Right atrium auricular region (tissue), 2 donors: ENCODE measurements at places on chromosomes 1 and 21.

DNA sequence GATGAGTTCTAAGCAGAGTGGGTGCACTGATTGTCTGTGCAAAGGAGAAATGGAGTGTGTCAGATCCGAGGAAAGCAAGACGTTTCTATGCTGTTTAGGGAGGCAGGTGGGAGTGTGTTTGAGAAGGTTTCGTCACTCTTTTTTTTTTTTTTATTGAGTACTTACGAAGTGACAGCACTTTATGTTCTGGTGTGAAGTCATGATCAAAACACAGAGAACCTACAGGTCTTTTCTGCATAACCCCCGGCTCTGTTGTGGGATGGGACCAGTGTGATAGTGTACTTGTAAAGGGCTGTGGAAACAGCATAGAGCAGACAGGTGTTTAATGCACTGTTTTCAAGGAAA lies 26.7 kb downstream of the MIA3 start:
- DNase-seq, result no peak

DNA sequence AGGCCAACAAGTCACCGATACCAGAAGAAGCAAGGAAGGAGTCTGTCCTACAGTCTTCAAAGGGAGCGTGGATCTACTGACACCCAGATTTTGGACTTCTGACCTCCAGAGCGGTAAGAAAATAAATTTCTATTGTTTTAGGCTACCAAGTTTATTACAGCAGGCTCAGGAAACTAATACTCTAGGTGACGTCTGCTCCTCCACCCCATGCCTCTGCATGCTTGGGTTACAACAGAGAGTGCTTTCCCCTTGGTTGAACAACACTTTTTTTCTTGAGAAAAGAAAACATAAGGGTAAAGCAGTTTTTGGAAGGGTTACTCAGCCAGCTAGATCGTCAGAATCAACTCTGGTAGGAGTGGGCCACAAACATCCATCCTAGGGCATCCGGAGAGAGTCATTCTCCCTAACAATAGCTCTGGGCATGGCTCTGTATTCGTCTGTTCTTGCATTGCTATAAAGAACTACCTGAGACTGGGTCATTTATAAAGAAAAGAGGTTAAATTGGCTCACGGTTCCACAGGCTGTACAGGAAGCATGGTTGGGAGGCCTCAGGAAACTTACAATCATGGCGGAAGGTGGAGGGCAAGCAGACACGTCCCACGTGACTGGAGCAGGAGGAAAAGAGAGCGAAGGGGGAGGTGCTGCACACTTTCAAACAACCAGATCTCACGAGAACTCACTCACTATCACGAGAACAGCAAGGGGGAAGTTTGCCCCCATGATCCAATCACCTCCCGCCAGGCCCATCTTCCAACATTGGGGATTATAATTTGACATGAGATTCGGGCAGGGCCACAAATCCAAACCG lies 22.2 kb upstream of the DNAJC11 start:
- no peak for DNase-seq

DNA sequence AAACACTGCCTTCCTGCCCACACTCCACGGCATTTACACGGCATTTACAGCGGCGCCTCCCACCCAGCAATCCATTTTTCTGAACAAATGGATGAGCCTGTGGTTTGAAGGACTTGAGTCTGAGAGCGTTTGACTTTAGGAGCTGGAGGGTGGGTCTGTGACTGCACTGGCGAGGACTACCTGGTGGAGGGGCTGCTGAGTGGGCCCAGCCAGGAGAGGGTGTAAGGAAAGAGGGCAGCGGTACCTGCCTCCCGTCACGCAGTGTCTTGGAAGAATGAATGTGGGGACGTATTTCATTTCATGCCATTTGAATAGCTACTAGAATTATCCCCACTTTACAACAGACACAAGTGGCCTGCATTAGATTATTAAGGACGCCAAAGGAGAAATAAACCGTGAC lies 62.9 kb downstream of the B3GALT5 start:
- no peak for DNase-seq

- DNase-seq, result no peak
These were observed at the start of gene TRIM17 for GRCh38 chr1:228416217-228416933. TSS of gene TRIM17 (minus strand) at chr1:228416861. CDS start at chr1:228415072, 1,789 bp downstream.

DNA sequence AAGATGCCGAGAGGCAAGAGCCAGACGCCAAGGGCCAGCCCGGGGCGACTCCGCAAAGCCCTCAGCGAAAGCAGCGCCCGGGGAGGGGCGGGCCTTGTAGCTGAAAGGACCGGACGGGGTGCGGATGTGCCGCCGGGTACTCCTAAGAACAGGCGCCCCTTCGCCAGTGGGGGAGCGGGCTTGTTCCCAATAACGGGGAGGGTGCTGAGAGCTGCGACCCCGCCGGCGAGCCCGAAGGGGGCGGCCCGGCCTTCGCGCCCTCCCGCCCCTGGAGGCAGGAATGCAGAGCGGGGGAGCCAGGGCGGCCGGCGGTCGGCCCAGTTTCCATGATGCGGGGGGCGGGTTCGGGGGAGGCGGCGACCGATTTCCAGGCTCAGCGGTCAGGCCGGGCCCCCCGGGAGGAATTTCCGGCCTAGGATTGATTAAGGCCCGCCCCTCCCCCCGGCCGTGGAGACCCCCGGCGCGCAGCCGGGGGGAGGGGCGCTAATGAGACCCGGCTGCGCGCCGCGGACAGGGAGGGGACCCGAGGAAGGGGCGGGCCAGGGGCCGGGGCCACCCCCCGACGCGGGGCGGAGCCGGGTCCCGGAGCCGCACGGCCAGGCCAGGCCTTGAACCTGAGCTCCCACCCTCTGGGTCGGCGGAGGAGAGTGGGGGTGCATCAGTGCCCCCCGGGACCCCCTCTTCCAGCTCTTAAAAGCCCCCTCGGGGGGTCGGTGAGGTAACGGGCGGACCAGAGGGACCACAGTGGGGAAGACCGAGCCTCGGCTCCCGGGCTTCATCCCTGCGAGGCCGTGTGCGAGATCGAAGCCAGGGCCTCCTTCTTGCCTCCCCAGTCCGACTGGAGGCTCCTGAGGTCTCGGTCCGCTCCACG lies 898 bp upstream of the TMEM200B start:
- DNase-seq, result peak; percentile 84

- DNase-seq, result no peak
These were observed 155.7 kb downstream of the TNFSF18 start for GRCh38 chr1:172895050-172895460.

GRCh38 chr1:25676488-25676887 lies 59.9 kb downstream of the MAN1C1 start:
- DNase-seq, result no peak

- no peak for DNase-seq
These were observed 719 bp downstream of the EYA3 start for GRCh38 chr1:28087614-28088167.

GRCh38 chr1:63746129-63746864 lies 27.5 kb upstream of the ROR1 start:
- DNase-seq, result no peak

GRCh38 chr1:119391749-119392148 lies 23.2 kb downstream of the HAO2 start:
- no peak for DNase-seq

- DNase-seq, result no peak
These were observed 3.6 kb downstream of the ADPRS start for GRCh38 chr1:36092166-36092797.

- DNase-seq, result no peak
These were observed 20.0 kb downstream of the S100A6 start for GRCh38 chr1:153515504-153516394.

DNA sequence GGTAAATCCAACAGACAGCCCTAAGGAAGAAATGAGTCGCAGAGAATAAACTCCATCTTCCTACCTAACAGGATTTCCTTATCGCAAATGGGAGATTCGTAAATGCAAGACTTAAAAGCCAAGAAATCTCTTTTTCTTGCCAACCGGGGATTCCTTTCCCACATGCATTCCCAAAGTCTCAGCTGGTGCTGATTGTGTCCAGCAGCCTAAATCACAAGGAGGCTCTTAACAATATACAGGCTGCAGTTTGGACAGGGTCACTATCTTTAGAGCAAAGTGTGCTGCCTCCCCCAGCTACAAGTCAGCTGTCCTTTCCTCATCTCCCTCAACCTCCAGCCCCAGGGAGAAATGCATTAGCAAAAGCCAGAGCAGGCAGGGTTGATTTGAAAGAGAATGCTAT lies 189.8 kb upstream of the PLXNA2 start:
- DNase-seq, result no peak

- DNase-seq, result peak; percentile 84
These were observed 2.2 kb downstream of the TCEA3 start for GRCh38 chr1:23422241-23422877.

- DNase-seq, result no peak
These were observed 47.1 kb upstream of the OLIG2 start for GRCh38 chr21:32978331-32979270.

- DNase-seq, result no peak
These were observed 95.4 kb downstream of the LPAR3 start for GRCh38 chr1:84797603-84798002.

DNA sequence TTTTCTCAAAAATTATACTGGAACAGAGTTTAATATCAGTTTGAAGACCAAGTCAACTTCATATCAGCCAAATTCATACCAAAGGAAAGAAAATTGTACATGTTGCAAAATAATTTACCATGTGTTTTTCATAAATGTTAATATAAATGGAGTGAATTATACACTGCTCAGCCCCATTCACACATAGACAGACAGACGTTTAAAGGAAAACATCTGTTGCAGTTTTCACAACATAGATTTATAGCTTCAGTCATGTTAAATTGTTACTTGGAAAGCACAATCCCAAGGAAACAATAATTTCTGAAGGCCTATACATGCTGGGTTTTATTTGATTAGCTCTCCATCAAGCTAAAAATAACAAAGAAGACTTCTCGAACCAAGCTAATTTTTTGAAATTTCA lies 27.8 kb upstream of the HYI start:
- no peak for DNase-seq

DNA sequence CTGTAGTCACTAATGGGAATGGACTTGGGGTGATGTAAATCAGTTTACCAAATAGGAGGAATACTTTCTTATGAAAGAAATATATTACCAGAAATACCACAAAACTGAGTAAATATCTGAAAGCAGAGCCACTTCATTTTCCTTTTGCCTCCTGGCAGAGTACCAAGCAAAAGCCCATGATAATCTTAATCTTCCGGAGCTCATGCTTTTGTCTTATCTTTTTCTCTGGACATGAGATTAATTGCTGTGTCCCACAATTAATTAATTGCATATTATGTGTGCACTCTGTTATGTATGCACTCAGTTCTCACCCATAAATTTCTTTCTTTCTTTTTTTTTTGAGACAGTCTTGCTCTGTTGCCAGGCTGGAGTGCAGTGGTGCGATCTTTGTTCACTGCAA lies 94.1 kb upstream of the PDE4B start:
- no peak for DNase-seq

DNA sequence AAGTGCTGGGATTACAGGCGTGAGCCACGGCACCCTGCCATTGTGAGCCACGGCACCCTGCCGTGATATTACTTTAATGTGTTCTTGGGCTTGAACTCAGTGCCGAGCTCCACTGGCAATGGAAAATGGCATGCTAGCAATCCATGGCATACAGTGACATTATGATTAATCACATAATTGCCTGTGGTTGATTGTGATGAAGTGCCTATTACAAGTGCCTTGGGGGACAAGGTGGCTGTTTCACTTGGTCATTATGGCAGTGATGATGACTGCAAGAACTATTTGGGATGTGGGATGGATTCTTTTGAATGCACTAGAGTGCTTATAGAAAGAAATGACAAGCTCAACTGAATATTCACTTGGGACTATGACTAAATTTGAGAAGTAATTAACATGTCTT lies 22.3 kb upstream of the HPCAL4 start:
- no peak for DNase-seq

DNA sequence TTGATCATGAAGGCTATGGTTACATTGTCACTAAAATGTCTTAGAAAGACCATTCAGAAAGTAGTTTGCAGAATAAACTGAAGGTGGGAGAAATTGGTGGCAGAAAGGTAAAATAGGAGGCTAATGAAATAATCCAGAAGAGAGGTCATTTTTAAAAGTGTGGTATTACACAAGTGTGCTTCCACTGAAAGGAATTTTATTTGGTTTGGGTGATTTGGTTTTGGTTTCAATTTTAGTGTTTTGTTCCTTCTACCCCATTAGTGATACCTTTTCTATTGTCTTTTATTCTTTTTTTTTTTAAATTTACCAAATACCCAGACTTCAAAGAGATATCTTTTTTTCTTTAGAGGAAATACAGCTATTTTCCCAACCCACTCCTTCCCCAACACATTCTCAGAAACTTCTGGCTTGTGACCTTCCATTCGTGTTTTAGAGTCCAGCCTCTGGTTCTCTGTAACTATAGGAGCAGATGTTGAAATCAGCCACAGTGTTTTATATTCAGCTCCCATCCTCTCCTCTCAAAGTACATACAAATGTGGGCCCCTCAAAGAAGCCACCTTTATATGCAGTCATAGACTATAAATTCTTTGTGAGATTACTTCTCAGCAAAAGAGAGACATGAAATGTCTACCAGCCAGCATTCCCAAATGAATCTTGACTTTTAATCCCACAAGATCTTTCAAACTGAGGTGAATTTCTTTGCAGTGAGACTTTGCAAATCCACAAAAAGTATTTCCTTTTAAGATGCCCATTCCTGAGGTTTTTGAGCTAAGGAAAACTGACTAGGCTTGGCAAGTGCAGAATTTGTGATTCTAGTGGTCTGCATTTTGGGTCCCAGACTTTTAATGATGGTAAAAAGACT lies 42.0 kb upstream of the PALMD start:
- no peak for DNase-seq

GRCh38 chr1:95668165-95668564 lies 434.2 kb downstream of the RWDD3 start:
- no peak for DNase-seq

- DNase-seq, result no peak
These were observed 97.4 kb downstream of the MRPL39 start for GRCh38 chr21:25509862-25510261.

GRCh38 chr1:108830119-108831008 lies 26.5 kb downstream of the AKNAD1 start:
- DNase-seq, result peak; percentile 87

- DNase-seq, result peak; percentile 69
These were observed 45.9 kb downstream of the KIAA0040 start for GRCh38 chr1:175146529-175147213.

DNA sequence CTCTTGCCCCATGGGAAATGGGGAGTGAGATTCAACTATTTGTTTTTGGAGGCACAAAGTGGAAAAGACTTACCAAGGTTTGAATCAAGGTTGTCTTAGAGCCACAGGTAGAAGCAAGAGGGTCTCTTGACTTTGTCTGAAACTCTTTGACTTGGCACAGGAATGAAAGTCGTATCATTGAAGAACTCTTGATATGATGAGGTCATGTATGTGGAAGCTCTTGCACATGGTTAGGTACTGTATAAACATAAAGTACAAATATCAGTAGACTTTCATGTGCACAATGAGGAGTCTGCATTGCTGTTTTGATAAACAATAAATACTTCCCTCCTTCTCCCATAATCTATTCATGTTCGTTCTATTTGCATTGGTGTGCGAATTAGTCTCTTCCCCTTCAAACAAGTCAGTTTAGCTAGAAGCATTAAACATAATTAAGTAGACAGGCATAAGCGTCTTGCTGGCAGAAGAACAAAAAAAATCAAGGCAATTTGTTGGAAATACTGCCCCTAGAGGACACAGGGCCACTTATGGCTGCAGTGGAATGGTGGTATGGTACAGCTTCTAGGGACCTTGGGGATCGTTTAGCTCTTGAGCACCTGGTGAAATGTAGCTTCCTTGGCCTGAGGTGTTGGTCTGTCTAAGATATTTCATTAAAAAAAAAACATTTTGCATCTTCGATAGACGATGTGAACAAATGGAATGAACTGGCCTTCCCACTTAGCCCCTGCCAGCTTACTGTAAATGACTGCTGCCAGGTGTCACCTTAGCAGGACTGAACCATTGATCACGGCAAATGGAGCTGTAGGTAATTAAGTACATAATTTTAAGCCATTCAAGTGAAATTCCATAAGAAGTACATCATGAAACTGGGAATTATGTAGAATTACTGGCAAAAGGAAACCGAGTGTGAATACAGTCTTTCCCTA lies 218.0 kb upstream of the GALNT2 start:
- DNase-seq, result no peak
